ENCODE measurements at places on chromosomes 6 and 20. TPM values are rescaled to one million over a fixed set of nuclear protein-coding genes. Genes with fewer than 3 reads are reported as not detected.

LY6G6F gene
- not detected for polyA plus RNA-seq

DNA sequence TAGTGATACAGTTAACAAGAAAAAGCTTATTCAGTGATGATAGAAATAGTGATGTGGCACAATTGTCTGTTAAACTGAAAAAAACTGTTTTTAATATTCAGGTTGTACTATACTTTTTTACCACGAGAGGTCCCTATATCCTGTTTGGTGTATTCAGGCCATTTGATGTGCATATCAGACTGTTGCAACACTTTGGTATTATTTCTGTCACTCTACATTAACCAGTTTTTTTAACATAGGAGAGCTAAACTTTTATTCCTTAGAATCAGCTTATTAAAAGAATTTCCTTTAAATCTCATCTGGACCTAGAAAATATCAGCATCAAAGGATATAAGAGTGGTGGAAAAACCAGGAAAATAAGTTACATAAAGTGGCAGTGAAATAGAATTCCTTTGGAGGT, 36.8 kb downstream of the TSPYL4 start:
- no peak for DNase-seq

- DNase-seq = no peak
These were observed 188.8 kb downstream of the DLL1 start for GRCh38 chr6:170102038-170102437.

GRCh38 chr6:23590498-23591126, 535.4 kb upstream of the NRSN1 start:
- DNase-seq = no peak

C6orf52 gene
- polyA plus RNA-seq = 0.57 TPM

Measured in urinary bladder (tissue), 4 donors.